ENCODE measurements at places on chromosomes 2 and 18. TPM values are rescaled to one million over a fixed set of nuclear protein-coding genes. Genes with fewer than 3 reads are reported as not detected.
A peak's percentile ranks its signal among the peaks of the same experiment; 100 is the strongest.

Gene FZD7
- total RNA-seq: 26.4 TPM

Gene NPAS2
- total RNA-seq: 6.4 TPM

Gene SFTPB
- not detected for total RNA-seq

Gene SLC11A1
- total RNA-seq: 5.0 TPM

Gene CNRIP1
- total RNA-seq: 55.9 TPM

Gene SERPINB13
- not detected for total RNA-seq

Gene SNORC
- 4.6 TPM for total RNA-seq

Gene MALT1
- 28.4 TPM for total RNA-seq

DNA sequence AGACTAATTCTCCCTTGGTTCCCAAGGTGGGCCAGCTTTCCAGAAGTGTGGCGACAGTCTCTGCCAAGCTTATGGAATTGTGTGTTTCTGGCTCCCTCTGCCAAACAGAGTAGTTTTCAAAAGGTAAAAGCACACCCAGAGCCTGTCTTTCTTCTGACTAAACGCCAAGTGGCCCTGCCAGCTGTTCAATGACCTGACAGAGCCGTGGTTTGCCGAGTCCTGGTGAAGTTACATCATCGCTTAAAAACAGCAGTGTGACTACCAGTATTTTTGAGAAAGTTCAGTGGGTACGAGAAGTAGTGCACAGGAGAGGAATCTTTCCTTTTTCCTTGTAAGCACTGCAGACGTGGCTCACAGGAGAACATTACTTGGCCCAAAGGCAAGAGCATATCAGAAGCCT is 1.9 kb downstream of the PER2 start:
- DNase-seq: no peak

GRCh38 chr18:59461171-59461570 is 102.1 kb upstream of the LMAN1 start:
- DNase-seq: no peak

DNA sequence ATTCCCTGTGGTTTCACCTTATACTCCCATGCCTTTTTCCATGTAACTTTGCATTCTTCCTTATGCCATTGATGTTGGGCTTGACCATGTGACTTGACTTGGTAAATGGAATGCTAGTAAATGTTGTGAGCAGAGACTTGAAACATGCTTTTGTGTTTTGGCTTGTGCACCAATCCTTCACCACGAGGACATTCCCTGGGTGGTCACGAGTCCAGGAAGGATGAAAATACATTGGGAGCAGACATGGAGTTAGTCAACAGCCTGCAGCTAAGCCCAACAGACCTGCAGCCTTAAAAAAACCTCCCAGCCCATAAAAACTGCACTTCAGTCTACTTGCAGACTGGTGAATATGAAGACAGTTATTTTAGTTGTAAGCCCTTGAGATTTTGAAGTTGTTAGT is 116.5 kb upstream of the SPATS2L start:
- DNase-seq: no peak

GRCh38 chr2:123993728-123994323 is 31.3 kb upstream of the CNTNAP5 start:
- DNase-seq: no peak

GRCh38 chr2:232577841-232578240 is 27.4 kb downstream of the EIF4E2 start:
- DNase-seq: peak; percentile 16

- DNase-seq: no peak
Observed at GRCh38 chr2:218329826-218330593, 26.6 kb upstream of the CATIP start.

DNA sequence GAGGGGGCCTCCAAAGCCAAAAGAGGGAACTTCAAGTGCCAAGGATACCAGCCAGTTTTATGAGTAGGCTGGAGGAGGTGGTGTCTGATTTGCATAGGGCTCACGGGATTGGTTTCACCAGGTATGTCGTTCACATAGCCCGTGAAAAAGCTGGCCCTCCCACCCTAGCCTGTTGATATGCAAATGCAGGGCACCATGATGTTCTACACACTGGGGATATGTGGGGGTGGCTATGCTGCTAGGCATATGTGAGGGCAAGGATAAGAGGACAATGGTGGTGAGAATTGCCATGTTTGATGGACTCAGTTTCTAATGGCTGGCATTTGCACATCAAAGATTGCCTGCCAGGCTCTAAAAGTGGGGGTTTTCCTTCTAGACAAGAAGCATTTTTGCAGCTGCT is 378.6 kb downstream of the DPP10 start:
- no peak for DNase-seq

DNA sequence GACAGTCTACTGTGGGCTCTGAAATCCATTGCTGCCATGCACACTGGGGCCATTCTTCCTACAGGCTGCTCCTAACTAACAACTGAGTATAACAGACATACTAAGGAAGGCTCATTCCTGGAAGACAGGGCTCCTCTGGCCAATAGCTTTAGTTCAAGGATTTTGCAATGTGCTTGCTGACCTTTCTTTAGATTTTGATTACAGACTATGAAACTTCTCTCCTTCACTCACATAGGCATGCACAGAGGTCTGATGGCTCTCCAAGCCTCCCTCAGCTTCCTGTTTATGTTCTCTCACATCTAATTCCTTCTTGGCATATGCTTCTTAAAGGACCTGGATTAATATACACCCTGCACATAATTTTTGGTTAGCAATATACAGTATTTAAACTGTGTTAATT is 34.4 kb upstream of the ROCK1 start:
- DNase-seq: no peak

DNA sequence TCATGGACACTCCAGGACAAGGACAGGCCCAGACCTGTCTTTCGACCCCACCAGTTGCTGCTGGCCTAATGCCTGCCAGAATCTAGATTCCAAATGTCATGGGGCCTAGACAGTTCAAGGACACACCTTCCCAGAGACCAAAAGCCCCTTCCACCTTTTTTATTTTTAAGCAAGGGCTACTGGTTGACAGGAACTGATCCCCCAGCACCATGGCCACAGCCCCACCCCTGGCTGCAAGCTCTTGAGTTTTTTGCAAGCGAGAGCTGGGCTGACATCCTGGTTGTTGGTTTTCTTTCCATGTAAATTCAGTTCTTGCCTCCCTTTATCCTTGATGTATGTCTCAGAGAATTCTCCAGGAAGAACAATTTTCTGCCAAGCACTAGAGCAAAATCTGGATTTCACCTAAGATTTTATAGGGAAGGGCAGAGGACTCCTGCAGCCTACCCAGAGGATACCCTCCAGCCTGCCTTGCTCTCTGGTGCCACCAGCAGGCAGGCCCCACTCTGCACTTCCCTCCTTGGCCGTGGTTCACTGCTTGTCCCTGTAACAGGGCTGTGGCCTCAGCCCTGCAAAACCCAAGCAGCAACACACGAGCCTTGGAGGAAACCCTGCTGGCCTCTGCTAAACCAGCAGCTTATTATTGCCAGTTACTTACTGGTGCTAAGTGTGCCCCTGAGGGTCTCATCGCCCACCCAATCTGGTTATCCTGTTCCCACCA is 97.7 kb downstream of the TWIST2 start:
- DNase-seq: no peak

DNA sequence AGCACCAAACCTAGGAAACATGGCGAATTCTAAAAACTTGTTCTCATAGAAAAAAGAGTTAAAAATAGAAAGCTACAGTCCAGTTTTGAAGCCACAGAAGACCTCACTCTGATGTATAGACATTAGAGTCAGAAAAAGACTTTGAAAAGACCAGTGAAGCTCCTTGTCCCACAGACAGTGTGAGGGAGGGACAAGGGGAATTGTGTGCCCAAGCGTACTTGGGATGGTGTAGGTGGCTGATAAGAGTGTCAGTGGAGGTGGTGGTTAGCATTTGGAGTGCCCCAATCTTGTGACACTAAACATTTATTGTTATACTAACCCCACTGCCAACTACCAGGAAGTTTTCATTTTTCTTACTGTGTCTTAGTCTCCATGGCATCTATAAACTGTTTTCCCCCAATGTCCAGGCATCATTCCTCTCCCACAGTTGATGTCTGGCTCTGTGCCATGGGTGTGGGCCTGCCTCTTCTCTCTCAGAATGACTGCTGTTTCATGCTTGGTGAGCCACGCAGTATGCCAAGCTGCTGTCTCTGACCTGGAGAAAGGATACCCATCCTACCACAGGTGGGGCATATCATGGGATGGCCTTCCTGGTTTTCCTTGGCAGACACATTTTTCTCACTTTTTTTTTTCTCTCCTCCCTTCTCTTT is 161.4 kb downstream of the RPIA start:
- no peak for DNase-seq

All from spinal cord (tissue), 10 donors.